ENCODE measurements at places on chromosomes 7 and 10. TPM values are rescaled to one million over a fixed set of nuclear protein-coding genes. Genes with fewer than 3 reads are reported as not detected.

GRCh38 chr10:6563731-6564130 is 16.3 kb downstream of the PRKCQ start:
- DNase-seq: no peak

DNA sequence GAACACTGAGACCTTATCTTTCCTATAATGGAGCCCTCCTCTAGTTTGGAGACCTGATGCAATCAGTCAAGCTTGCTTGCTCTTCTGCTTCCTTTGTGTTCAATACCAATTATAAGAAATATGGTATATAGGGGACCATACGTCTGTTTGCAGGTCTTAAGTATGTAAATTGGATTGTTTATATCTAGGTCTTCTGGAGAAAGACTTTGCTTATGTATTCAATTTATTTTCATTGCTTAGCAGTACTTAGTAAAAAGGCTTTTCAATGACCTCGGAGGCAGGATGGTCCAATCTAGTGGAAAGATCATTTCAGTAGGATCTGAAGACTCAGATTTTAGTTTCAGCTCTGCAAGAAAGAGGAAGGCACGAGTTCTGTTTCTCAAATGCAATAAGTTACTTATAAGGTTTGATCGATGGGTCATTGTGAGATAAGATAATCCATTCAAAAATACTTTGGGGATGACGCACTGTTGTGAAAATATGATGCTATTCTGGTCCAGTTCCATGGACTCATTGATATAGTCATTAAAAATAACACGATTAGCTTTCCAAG is 571.6 kb downstream of the SH2D4B start:
- DNase-seq: no peak

DNA sequence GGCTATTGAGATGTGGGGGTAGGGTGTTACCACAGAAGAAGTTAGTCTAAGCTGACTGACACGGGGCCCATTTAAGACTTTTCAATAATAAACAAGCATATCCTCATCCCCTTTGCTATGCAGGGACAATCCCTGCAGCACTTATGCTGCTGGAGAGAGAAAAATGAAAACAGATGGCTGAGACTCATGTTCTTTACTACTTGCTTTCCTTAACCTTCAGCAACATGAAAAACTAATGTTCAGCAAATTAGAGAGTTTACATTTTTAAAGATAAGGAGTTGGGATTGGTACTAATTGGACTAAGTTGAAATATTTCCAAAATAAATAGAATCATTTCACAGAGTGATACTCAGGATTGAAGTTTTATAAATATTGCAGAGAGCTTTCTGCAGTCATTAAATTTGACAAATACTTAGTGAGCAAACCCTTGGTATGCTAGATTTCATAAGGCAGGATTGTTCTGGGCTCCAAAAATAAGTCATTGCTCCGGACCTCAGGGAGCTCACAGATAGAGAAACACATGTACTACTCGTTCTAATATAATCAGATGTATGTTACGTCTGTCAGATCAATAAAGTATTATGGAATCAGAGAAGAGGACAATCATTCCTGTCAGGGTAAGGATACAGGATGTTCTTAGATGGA is 147.1 kb upstream of the LRRN3 start:
- DNase-seq: no peak

GRCh38 chr10:61283066-61283465 is 170.1 kb downstream of the TMEM26 start:
- DNase-seq: no peak

DNA sequence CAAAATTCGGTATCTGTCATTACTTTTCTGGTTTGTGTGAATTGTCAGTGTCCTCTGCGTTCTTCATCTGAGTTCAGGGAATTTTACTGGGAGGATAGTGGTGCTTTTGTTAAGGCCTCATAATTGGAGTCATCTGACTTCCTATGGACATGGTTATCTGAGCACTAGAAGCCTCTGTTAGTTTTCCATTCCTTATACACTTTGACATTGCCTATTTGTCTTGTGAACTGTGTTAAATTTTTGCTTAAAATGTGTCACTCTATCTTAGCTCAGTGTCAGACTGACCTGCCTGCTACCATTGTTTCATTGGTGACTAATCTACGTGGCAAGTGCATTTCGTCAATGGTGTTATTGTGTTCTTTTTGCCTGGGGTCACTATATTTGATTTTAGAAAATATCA is 253.3 kb downstream of the SEMA3A start:
- no peak for DNase-seq

DNA sequence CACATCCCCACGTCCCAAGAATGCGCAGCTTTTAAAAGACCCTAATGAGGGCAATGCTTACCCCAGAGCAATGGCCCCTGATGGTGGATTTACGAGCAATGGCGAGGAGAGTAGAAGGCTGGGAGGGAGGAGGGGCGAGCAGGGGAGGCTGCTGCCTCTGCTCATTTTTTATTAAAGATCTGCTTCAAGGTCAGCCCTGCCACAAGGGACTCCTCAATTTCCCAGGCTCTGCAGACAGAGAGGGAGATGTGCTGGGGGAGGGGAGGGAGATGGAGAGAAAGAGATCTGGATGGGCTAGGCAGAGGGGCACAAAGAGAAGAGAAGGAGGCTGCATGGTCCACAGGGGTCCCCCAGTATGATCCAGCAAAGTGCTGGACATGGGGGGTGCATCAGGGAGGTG is 7.8 kb upstream of the SRRM3 start:
- DNase-seq: no peak

DNA sequence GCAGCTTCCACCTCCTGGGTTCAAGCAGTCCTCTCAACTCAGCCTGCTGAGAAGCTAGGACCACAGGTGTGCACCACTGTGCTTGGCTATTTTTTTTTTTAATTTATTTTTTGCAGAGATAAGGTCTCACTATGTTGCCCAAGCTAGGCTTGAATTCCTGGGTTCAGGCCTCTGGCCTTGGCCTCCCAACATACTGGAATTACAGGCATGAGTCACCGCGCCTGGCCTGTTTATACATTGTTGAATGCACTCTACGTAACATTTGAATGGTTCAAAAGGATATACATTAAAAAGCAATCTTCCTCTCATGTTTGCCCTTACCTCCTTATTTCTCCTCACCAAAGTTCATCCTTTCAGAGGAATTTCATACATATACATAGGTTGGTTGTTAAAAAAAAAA is 7.2 kb upstream of the SNX10 start:
- DNase-seq: no peak

DNA sequence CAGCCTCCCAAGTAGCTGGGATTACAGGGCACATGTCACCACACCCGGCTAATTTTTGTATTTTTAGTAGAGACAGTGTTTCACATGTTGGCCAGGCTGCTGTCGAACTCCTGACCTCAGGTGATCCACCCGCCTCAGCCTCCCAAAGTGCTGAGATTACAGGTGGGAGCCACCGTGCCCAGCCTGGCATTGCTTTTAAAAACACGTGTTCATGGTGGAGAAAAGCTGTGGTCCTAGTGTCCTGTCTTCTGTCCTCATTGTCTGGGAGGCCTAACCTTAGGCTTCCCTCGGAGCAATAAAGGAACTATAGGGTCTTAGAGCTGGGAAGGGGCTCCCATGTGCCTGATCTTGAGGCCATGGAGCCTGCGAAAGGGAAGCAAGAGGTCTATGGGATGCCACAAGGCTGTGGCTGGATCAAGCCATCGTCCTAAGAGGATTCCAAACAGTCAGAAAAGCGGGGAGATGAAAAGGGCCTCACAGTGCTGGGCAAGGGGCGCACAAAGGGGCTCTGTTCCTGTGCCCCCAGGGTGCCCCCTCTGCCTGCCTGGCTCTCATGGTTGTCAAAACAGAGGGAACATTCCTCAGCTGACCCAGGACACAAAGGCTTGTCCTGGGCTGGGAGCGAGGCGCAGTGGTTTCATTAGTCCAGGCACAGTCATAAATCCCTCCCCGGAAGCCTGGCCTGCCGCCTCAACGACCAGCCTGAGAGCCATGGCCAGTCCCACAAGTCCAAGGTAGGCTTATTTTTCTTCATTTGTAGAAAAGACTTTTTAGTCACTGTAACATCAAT is 106.6 kb upstream of the TNS3 start:
- no peak for DNase-seq

DNA sequence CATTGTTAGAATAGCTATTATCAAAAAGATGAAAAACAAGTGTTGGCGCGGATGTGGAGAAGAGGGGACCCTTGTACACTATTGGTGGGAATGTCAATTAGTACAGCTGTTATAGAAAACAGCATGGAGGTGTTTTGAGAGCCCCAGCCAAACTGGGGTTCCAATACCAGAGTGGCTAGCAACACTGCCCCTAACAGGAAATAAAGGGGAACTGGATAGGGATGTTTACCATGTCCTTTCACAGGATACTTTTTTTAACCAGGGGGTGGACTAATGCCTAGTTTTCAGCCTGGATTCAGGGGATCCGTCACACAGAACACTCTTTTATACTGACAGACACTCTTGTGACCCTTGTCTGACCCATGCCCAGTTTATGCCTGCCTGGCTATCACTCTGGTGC is 6.9 kb upstream of the GSTK1 start:
- DNase-seq: no peak

GSAP gene
- total RNA-seq: 35.7 TPM

SLC29A4 gene
- 1.3 TPM for total RNA-seq

CDK1 gene
- total RNA-seq: 2.2 TPM

Measured in breast epithelium (tissue), 4 donors.